ENCODE measurements at places on chromosomes 16 and 17.

DNA sequence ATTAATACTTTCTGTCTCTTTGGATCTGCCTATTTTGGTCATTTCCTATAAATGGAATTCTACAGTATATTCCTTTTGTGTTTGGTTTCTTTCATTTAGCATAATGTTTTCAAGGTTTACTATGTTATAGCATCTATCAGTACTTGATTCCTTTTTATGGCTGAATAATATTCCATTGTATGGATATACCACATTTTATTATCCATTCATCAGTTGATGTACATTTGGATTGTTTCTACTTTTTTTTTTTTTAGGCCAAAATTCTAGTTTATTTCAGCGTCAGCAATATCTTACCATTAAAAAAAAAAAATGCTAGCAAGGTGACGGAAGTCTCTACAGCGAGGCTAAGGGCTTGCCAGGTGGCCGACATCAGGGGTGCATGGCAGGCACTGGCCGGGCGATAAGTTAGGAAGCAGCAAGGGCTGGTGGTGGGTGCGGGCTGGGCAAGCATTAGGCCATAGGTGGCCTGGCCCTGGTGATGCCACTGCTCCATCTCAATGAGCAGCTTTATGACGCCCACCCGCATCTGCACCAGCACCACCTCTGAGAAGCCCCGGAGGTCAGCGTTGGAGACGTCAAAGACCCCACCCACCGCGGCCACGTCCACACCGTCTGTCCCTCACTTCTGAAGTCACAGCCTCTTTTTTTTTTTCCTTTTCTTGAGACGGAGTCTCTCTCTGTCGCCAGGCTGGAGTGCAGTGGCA lies 11.4 kb upstream of the C16orf87 start:
- no peak for DNase-seq

- no peak for DNase-seq
Observed at GRCh38 chr17:11944587-11944986, 52.7 kb downstream of the ZNF18 start.

GRCh38 chr17:77999413-78000173 lies 41.1 kb downstream of the TNRC6C start:
- DNase-seq, result no peak

DNA sequence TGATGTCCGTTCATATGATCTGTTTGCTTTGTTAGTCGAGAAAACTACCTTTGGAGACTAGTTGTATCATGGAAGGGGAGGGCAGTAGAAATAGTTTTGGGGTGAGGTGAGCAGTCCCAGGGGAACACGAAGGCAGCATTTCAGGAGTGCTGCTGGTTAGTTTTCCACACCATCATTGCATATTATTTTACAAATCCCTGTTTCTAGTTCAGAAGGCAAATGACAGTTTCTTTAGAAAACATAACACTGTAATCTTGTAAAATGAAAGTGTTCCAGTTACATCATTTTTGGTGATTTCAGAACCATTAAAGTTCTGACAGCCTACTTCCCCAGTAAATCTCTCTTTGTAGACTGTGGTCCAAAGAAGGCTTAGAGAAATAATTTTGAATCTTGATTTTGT lies 25.4 kb downstream of the BANP start:
- no peak for DNase-seq

GRCh38 chr17:80361495-80362220 lies 53.3 kb upstream of the ENDOV start:
- no peak for DNase-seq

DNA sequence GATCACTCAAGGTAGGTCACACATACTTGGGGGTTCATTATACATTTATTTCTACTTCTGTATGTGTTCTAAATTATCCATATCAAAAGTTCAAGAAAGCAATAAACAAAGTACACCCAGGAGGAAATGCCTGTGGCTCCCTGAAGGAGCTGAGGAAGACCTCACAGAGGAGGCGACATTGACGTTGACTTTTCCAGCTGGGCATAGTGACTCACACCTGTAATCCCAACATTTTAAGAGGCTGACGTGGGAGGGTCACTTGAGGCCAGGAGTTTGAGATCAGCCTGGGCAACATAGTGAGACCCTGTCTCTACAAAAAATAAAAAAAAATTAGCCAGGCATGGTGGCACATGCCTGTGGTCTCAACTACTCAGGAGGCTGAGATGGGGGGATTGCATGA lies 16.3 kb downstream of the ITGAD start:
- no peak for DNase-seq

DNA sequence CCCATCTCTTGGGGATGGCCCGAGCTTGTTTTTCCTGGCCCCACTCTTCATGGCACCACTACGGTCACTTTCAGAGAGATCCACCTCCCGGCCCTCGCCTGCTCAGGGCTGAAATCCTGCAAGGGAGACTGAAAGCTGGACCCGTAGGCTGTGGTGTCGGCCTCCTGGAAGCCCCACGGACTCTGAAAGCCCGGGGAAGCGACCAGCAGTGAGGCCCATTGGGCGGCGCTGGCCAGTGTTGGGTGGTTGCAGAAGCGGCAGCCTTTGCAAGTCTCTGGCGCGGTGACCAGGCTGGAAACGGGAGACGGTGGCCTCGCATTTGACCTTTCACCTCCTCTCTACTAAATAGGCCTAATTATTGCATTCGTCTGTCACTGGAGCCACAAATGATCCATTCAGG lies 186.0 kb upstream of the FOXF1 start:
- DNase-seq, result no peak

- DNase-seq, result no peak
Observed at GRCh38 chr16:79542237-79542774, 58.2 kb downstream of the MAF start.

- no peak for DNase-seq
Observed at GRCh38 chr16:57846078-57846697, 43.9 kb upstream of the KIFC3 start.

DNA sequence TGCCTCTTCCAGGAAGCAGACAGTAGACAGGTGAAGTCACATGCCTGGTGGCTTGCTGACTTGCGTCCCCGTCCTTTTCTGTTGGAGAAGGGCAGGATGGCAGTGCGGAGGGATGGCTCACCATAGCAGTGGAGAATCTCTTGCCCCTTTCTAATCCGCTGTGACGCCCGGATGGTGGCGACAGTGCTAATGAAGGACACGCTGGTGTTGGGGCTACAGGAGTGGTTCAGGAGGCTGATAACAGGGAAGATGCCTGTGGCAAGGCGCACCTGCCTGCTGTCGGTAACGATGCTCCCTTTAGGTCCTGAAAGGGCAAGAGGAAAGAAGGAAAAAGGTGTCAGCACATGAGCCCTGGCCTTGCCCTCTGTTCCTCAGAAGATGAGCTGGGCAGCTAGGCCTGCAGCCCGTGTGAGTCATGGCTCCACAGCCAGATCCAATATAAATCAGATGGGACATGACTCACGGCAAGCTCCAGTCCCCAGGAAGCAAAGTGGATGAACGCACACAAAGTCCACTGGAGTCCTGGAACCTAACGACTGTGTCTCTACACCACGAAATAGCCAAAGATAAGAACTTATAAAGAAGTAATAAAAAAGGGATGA lies 25.5 kb downstream of the SERPINF1 start:
- no peak for DNase-seq

- no peak for DNase-seq
Observed at GRCh38 chr17:66317629-66318028, 15.2 kb downstream of the PRKCA start.

DNA sequence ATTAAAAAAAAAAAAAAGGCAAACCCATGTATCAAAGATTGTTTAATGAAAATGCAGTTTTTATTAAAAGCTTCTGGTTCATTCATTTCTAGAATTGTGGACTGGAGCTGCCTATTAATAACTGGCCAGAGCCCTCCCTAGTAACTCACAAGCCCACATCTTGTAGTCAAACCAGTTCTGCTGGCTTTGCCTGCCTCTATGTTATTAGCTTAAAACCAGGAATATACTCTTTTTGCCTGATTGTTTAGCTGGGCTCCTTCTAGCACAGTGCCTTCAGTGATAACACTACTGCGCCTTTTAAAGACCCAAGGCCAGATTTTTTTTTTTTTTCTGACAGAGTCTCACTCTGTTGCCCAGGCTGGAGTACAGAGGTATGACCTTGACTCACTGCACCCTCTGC lies 26.0 kb downstream of the TAC4 start:
- no peak for DNase-seq

GRCh38 chr16:64202571-64202970 lies 919.3 kb downstream of the CDH11 start:
- DNase-seq, result no peak

- DNase-seq, result peak; percentile 30
Observed at GRCh38 chr16:21684199-21684598, 20.4 kb downstream of the OTOA start.

DNA sequence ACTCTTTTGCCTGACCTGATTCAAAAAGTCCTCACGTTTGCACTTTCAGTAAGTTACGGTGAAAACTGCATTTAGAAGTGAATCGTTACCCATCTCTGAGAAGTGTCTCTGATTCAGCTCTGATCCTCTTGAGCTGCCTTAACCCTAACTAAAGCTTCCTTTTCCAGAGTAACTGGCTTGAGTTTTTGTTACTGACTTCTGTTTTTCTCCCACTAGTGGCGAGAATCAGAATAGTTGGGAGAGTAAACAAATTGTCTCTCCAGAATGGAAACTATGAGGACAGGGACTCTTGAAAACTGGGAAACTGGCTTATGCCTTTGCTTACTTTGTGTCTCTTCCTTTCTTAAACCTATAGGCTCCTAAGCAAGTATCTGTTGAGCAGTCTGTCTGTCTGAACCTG lies 31.3 kb upstream of the KPNB1 start:
- no peak for DNase-seq

DNA sequence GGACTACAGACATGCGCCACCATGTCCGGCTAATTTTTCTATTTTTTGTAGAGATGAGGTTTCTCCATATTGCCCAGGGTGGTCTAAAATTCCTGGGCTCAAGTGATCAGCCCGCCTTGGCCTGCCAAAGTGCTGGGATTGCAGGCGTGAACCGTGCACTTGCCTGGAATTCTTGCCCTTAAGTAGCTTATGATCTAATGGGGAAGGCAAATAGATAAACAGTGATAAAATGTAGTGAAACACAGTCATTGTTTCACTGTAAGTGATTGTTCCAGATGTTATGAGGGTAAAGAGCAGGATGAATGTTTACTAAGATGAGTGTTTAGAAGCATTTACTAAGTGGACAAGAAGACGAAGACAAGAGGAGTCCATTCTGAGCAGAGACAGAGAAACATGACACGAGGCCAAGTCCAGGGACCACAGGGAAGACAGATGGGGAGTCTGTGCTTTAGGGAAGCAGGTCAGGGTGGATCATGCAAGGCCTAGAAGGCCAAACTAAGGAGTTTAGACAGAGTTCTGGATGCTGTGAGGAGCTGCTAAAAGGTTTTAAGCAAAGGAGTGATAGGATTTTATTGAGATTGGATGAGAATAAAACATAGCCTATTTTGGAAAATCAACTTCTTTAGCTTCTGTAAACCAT lies 36.9 kb downstream of the YPEL2 start:
- DNase-seq, result no peak

DNA sequence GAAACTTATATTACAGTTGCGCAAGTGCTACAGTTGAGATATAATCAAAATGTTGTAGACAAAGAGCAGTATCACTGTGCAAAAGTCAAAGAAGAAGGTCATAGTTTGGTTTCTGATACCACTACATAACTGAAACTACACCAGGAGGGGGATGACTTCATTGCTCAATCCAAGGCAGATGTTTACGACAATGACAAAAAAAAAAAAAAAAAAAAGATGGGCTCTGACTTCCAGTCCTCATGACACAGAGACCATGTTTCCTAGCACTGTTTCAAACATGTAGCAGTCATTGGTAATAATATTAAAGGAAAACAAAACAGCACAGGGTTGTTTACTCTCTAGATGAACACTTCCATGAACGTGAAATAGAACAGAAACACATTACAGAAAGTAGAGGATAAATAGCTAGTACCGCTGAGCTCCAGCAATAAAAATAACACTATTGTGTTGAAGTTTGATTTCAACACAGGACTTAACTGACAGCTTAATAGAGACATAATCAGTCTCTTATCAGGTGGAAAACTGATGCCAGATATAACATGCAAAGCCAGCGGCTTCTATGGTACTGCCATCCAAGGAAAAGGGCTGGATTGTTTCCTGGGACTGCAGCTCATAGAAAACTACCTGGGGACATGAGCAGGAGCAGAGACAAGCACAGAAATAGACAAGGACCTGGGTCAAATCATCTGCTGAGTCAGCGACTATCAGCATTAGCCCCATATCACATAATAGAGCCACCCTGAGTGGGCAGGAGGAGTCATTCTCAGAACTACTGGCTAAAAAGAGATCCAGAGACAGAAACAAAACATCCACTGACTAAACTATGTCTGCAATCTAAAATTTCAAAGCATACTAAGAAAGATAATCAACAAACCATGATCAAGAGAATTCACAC lies 463.6 kb upstream of the SOX9 start:
- no peak for DNase-seq

DNA sequence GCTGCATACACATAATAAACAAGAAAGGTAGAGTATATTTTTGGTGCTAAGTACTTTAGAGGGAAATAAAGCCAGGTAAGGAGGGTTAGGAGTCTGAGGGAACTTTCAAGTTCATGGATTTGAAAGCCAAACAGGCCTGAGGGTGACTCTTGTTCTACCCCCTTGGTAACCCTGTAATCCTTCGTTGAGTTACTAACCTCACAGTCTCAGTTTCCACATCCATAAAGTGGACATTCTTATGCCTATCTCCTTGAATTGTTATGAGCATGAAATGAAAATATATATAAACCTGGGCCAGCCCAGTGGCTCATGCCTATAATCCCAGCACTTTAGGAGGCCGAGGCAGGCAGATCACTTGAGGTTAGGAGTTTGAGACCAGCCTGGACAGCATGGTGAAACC lies 22.4 kb downstream of the PECAM1 start:
- no peak for DNase-seq

DNA sequence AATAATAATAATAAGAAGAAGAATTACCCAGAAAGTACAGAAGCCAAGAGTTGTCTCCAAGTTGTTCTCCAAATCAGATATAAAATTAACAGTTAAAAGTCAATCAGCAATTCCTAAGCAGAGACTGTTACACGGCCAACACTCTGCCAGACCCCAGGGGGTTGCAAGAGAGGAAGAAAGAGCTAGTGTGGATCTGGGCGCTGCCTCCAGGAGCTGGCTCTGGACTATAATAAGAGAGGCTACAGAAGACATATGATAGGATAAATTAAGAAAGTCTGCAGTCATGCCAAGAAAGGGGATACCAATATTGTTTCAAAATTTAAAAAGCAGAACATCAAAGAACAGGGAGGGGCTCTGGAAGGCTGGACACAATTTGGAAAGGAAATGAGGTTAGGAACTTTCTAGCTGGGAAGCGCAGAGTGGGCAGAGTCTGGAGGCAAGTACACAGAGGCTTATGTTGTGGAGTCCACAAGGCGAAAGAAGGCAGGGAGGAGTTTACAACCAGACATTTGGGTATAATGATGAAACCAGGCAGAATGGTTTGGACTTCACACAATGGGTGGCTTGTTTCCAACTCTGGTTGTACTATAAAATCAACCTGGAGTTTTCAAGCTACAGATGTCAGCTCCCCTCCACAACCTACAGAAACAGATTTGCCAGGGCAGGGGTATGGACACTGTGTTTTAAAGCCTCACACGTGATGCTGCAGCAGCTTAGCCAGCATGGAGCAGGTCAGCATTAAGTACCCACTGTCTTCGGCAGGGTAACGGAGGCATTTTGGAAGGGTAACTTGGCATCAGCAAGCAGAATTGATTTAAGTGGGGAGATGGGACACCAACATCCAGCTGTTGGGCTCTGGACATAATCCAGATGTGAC lies 49.4 kb downstream of the SLC39A11 start:
- no peak for DNase-seq

GRCh38 chr16:734208-734980 lies 6.4 kb downstream of the CIAO3 start:
- DNase-seq, result no peak

All from stimulated activated CD4-positive, alpha-beta T cell treated with anti-CD3 and anti-CD28 coated beads, Interleukin-15, amount 100 ng/mL, for 48 hours (primary cell).